ENCODE measurements at places on chromosomes 2 and 18. TPM values are rescaled to one million over a fixed set of nuclear protein-coding genes. Genes with fewer than 3 reads are reported as not detected.

YIPF4 gene
- total RNA-seq = 41.3 TPM

SCYGR4 gene
- total RNA-seq = not detected

MYCN gene
- total RNA-seq = 75.1 TPM

LRATD1 gene
- 35.1 TPM for total RNA-seq

LINC00305 gene
- total RNA-seq = not detected

IL1RL2 gene
- total RNA-seq = 0.63 TPM

DSG2 gene
- total RNA-seq = 2.2 TPM

CCDC74B gene
- 5.6 TPM for total RNA-seq

KCNIP3 gene
- 15.3 TPM for total RNA-seq

C2orf69 gene
- total RNA-seq = 28.5 TPM

CXCR4 gene
- 77.3 TPM for total RNA-seq

ATG16L1 gene
- total RNA-seq = 59.5 TPM

TSGA10 gene
- 25.4 TPM for total RNA-seq

CNDP1 gene
- 1.9 TPM for total RNA-seq

MYL12B gene
- 143 TPM for total RNA-seq

STARD6 gene
- total RNA-seq = not detected

GDF7 gene
- 0.31 TPM for total RNA-seq

GALR1 gene
- total RNA-seq = 0.31 TPM

IL36G gene
- total RNA-seq = not detected

PFN4 gene
- 1.6 TPM for total RNA-seq

ANTXR1 gene
- 31.9 TPM for total RNA-seq

CCDC141 gene
- 3.4 TPM for total RNA-seq

ALLC gene
- not detected for total RNA-seq

TWIST2 gene
- total RNA-seq = not detected

ARHGAP25 gene
- total RNA-seq = 1.3 TPM

SOWAHC gene
- total RNA-seq = 34.1 TPM

REG3A gene
- total RNA-seq = not detected

IL36RN gene
- total RNA-seq = not detected

SPC25 gene
- total RNA-seq = 5.9 TPM

LOXHD1 gene
- 0.31 TPM for total RNA-seq

MBP gene
- 10.6 TPM for total RNA-seq

MYO5B gene
- total RNA-seq = 39.4 TPM

All from parietal lobe (tissue), 2 donors.